ENCODE measurements at places on chromosomes 3 and 15.

GRCh38 chr3:148727231-148727630 is 29.5 kb downstream of the AGTR1 start:
- peak; percentile 51 for DNase-seq

GRCh38 chr15:71060983-71061382 is 54.3 kb upstream of the THSD4 start:
- peak; percentile 61 for DNase-seq

DNA sequence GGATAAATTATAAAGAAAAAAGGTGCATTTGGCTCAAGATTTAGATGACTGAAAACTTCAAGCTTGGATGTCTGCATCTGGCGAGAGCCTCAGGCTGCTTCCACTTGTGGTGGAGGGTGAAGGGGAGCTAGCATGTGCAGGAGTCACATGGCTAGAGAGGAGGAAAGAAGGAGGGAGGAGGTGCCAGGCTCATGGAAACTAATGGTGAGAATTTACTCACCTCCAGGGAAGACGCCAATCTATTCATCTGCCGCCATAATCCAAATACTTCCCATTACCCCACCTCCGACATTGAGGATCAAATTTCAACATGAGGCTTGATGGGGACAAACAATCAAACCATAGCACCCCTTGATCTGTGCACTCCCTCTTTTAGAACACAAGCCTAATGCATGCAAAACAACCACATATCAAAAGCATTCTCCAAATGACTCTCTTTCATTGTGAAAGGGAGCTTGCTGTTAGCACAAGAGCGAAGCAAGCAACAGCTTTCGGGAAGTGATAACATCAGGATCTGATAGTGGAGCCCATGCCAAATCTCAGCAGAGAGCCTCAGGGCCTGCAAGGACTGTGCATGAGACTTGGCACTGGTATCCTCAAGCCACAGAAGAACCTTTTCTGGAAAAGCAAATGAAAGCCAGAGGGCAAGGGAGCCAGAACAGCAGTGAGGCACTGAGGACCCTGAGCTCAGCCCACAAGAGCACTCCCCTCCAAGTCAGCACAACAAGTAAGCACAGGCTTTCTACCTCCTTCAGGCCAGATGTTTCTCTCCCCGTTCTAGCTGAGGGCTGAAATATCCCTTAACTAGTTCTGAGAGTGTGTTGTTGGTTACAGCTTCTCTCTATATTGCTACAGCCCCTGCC is 50.2 kb upstream of the THBS1 start:
- no peak for DNase-seq

DNA sequence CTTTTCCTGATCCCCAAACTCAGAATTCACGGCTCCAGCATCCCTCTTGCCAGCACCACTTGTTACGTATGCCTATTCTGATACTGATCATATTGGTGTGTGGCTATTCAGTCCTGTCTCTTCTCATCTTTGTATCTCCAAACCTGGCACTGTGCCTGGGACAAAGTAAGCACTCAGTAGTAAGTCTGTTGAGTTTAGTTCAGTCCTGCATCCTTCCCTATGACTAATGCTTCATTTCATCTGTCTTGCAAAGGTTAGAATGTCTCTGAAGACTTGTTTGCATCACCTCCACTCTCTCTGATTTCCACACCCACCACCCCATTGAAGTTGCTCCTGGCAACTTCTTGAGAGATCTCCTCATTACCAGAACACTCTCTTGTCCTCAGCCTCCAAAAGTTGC is 80.3 kb downstream of the HMG20A start:
- peak; percentile 70 for DNase-seq

All from fibroblast of skin of right quadriceps (primary cell).